ENCODE measurements at places on chromosomes 3 and 15.

- no peak for DNase-seq
These were observed 421.7 kb upstream of the GRM7 start for GRCh38 chr3:6439226-6439625.

DNA sequence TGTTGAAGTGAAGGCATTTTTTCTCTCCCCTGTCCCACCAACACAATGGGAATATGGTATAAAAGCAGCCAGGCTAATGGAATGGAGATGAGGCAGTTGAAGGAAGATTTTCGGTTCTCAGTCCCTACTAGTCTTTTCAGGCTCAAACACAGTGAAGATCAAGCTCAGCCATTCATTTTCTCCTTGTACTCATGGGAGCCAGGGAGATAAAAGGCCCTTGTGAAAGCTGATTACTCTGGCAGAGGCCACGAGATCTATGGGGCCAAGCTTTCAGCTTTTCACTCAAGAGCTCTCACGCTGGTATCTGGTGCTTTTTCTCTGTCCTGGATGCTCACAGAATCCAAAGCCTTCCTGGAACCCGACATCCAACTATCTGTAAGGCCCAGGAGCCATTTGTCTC is 14.5 kb upstream of the FAN1 start:
- DNase-seq = no peak

- DNase-seq = no peak
These were observed 45.3 kb downstream of the DNAJB8 start for GRCh38 chr3:128421439-128421836.

- DNase-seq = no peak
These were observed 20.7 kb upstream of the CAV3 start for GRCh38 chr3:8712908-8713255.

DNA sequence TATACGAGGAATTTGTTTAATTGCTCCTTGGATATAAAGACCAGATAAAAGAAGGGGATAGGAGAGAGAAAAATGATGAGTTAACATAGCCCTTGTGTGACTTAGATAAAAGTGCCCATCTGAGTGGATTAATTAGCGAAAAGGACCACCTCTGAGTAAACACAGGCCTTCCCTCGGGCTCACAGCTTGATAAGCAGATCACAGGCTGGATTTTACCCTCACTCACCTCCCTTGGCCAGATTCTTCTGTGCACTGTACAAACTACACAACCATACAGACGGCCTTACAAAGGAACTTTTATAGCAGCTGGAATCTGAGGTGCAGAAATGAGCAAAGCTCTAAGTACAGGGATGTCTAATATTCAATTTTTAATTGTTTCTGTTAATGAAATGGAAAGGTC is 112.4 kb upstream of the STT3B start:
- no peak for DNase-seq

Data from GM04504 (cell line).